ENCODE measurements at places on chromosomes 3 and 15.

DNA sequence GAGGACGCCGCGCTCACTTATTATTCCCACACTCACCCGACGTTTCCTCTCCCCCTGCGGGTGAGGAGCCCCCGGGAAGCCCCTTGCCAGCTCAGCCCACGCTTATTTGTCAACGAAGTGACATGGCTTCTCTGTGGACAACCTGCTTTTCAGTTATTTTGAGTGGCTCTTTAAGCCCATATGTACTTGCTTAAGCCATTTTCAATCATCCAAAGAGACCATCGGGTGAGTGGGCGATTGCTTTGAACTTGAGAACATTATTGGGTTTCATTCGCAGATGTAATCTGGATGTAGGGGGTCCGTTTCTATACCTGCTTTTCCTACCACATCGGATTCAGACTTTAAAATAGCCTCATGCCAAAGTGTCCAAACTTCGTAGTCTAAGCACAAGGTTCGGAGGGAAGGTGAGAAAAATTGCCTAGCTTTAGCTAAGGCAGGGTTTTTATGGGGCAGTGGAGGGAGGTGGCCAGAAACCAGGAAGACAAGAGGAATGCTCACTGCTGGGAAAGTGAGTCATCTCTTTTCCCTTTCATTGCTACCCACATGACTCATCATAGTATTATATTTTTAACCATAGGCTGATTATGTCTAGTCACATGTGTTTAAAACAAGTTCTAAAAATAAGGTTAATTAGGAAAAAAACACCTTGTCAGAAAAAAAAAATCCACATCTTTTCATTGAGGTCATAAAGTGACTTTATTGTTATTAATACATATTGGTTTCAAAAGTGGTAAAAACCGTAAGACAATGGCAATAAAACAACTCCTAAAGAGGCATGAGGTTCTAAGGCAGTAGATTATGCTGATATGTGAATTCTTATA is 773.1 kb upstream of the NR2F2 start:
- DNase-seq: peak; percentile 17

DNA sequence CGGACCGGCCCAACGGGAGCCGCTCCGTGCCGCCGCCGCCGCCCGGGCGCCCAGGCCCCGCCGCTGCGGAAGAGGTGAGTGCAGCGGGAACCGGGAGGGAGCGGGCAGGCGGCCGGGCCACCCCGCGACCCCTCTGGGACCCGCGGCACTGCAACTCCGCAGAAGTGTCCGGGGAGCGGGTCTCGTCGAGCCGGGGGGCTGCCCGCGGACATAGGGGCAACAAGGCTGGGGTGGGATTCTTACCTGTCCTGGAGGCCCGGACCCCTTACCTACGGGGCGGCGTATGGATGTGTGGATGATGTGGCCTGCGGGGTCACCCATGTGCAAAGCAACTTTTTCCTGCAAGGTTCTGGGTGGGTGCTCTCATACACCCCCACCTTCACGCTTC is 361 bp downstream of the SEMA3F start:
- DNase-seq: no peak

DNA sequence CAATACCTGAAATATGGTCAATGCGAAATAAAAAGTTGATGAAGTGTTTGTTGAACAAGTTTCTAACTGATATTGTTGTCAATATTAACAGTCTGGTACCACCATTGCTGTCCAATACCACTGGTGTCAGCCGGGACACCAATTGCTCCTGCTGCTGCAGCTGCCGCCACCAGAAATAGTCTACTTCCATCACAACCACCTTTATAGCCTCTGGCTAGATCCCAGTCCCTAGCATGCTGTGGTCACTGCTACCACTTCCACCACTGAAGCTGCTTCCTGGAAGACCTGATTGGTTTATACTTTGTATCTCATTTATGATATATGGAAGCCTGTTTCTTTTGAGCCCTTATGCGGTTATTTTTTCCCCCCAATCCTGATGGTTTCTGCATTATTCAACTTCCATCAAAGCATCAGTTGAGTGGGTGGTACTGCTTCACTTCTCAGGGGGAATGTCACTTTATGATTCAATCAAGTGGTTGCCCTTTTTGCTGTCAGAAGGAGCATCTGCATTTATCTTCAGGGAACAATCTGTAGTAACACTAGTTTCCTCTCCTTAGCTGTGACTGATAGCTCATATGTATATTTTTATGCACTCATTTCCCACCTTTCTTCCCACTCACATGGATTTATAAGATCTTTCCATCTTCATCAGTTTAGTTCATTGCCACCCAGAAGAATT is 11.7 kb downstream of the LNP1 start:
- DNase-seq: no peak

DNA sequence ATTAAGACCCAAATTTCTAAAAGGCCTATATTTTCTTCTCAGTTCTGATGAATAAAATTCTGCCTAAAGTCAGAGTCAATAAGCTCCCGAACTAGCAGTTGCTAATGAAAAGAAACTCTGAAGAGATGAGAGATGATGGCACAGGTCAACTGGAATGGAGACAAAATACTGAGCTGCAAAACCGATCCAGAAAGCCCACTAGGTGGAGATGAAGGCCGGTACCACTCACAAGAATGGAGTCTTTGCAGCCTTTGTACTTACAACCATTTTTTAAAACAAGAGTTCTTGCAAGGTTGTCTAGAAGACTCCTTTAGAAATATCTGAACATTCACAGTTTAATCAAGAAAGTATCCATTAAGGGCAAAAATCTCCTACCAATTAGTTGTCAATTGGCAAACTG is 119.9 kb upstream of the TJP1 start:
- DNase-seq: no peak

DNA sequence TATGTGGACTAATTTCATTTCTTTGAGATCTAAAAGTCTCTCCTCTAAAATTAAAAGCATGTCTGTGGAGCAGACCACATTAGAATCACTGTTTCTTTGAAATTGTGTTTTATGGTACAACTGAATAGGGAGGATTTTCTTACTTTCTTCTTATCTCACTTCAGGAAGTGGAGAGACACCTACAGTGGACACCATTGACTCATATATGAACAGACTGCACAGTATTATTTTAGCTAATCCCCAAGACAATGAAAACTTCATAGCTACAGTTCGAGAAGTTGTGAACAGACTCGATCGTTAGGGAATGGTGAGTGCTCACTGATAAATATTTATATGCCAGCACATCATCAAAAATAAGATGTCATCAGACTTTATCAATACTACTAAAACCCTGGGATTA is 58.3 kb downstream of the HMG20A start:
- DNase-seq: no peak

DNA sequence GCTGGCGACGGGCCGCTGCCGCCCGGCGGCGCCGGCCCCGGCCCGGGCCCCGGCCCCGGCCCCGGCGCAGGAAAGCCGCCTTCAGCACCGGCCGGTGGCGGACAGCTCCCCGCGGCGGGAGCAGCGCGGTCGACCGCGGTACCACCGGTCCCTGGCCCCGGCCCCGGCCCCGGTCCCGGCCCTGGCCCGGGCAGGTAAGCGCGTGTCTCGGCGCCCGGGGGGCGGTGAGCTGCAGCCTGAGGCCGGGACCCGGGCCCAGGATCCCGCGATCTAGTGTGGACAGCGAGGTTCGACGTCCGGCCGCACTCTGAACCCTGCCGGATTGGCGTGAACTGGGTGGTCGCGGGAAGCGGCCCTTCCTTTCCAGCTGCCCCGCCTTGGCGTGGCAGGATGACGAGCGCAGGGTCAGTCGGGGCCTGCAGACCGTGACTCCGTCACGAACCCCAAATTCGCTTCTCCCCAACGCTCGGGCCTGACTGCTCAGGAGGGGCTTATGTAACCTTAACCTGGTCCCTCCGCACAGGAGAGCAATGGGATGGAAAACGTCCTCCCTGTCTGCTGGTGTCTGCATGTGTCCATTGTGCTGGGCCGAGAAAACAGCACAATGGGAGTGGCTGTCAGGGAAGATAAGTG is 472 bp downstream of the BSN start:
- DNase-seq: peak; percentile 52

DNA sequence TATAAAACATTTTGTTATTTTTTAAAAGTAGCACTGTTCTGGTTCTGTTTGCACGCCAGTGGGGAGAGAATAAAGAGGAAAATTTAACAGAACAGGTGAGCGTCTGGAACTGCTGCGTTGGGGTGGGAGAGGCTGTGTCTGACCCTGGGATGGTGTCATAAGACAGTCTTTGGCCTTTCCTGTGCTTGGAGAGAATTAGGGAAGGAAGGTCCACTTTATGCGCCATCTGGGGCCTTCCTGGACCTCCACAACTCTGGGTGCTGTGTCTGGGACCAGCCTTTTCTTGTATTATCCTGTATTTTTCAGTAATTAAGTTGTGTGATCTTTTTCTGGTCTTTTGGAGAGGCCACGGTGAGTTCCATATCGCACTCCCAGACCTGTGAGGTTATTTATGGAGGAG is 3.3 kb downstream of the FAM43A start:
- peak; percentile 25 for DNase-seq

- no peak for DNase-seq
Measured at GRCh38 chr3:172958565-172958964, 182.5 kb downstream of the SPATA16 start.

- no peak for DNase-seq
Measured at GRCh38 chr3:191737742-191738141, 276.8 kb downstream of the PYDC2 start.

DNA sequence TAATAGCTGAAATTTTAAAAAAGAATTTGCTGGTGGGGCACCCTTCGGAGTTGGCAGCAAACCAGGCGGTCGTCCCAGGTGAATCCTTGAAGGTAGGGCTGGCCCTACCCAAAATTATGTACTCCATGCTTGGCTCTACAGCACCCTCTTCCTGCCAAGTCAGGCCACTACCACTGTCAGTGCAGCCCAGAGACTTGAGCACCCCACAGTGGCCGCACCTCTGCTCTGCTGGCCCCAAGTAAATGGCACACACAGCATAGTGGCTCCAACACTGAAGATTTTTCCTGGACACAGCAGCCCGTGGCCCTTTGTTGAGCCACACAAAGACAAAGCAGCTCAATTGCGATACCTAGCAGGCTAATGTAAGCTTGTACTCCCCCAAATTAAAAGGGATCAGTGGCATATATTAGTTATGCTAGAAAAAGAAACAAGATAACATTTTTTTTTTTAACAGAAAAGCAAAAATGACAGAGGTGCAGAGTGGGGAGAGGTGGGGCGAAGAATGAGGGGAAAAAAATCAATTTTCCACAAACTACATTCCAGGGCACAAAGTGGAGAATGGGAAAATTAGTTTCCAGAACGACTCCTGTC is 250.5 kb downstream of the UACA start:
- peak; percentile 85 for DNase-seq
